T follicular helper cell (primary cell): ENCODE measurements at places on chromosomes 3 and 15.

- DNase-seq: no peak
Measured at GRCh38 chr3:27596334-27596841, 112.2 kb upstream of the SLC4A7 start.

DNA sequence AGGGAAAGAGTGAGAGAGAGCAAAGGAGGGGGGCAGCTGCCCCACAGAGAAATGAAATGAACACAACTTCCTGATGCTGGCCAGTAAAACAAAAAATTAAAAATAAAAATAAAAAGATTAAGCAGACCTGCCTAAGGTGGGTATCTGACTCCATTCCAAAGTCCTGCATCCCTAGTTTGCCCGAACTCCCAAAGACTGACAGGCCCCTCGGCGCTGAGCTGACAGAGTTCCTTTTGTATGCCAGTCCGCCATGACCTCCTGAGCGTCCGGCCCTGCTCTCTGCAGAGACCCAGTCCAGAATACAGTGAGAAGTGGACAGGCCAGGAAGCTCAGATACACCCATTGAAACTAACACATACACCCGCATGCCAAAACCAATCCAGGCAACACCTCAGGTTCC, 54.9 kb downstream of the CHDH start:
- no peak for DNase-seq

DNA sequence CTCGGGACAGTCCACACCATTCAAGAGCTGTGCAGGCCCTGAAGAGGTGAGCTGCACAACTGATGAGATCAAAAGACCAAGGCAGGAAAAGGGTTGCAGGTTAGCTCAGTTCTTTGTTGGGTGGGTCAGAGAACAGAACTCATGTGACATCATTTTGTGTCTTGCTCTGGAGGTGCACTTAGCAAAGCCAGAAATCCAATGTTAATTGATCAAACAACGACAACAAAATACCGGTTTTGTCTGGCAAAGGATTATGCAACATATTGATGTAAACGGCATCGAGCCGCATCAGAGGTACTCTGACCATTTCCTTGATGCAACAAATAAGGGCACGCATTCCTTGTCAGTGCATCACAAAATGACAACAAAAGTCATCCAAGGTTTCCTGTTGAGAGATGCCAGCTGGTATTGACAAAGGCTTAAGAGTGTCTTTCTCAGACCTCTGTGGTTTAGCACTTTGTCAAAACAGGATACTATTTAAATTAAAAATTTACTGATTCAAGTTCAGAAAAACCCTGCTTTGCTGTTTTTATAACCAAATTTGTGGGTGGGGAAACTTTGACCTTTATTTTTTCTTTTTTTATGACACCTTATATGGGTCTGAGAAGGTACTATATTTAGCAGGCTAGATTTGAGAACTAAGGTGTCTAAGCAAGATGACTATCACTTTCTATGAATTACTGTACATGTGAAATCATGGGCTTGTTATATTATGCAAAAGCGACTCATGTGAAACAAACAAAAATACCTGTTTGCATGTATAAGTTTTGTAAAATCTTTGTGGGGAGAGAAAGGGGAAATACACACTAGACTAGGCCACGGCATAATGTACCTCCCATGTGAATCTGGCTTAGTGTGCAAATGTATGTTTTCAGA, 496.1 kb downstream of the FOXP1 start:
- DNase-seq: peak; percentile 64

DNA sequence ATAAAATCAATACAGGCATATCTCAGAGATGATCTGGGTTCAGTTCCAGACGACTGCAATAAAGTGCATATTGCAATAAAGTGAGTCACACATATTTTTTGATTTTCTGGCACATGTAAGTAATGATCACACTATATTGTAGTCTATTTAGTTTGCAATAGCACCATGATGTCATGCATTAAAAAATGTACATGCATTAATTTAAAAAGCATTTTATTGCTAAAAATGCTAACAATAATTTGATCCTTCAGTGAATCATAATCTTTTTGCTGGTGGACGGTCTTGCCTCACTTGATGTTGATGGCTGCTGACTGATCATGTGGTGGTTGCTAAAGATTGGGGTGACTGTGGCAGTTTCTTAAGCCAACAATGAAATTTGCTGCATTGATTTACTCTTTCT, 511.1 kb downstream of the OTOL1 start:
- no peak for DNase-seq

DNA sequence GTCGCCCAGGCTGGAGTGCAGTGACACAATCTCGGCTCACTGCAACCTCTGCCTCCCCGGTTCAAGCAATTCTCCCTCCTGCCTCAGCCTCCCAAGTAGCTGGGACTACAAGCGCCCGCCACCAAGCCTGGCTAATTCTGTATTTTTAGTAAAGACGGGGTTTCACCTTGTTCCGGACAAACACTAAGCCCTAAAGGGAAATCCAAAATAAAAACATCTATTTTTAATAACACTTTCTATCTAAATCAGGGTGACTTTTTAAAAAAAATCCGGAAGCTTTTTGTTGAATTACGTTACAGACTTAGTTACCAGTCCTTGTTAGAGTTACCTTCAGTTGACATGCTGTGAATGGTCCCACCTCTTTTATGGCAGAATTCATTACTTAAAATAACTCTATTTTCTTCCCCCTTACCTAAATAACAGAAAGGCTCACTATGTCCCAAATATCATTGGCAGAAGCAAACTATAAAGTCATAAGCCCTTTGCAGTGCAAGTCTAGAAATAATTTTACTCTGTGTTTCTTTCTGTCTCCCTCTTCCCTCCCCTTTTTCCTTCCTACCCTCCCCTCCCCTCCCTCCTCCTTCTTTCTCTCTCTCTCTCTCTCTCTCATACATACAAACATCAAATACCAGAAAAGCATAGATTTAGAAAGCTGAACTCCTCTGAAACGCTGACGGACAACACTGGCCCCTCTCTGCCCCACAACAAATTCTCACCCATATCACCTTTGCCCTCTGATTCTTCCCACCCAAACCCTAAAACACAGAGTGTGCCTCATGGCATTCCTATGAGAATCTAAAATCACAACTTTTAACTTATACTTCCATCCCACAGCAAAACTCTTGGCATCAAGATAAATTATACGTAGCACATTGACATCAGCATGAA, 18.3 kb downstream of the THBS1 start:
- no peak for DNase-seq

GRCh38 chr3:50587806-50588758, 18.8 kb downstream of the HEMK1 start:
- DNase-seq: no peak
